ENCODE measurements at places on chromosomes 1 and 21.
A peak's percentile ranks its signal among the peaks of the same experiment; 100 is the strongest.

DNA sequence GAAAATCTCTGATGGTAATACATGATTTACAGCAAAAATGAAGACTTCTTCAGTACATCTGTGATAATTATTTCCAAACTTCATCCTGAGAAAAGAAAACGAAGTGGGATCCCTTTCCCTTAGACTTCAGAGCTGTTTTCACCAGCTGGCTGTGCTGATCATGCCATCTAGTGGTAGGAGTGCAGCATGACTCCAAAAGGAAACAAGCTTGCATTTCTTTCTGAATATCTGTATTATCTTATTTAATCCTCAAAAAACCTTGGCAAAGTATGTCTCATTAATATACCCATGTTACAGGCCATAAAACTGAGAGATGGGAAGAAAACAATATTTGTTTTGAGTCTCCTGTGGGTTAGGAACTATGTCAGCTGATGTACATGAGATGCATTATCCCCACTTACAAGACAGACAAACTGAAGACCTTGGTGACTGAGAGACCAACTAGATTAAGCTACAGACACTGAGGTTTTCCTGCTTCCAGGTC, 9.8 kb upstream of the GJA8 start:
- DNase-seq: peak; percentile 25

- DNase-seq: no peak
These were observed 27.0 kb upstream of the SERBP1 start for GRCh38 chr1:67457247-67457646.

DNA sequence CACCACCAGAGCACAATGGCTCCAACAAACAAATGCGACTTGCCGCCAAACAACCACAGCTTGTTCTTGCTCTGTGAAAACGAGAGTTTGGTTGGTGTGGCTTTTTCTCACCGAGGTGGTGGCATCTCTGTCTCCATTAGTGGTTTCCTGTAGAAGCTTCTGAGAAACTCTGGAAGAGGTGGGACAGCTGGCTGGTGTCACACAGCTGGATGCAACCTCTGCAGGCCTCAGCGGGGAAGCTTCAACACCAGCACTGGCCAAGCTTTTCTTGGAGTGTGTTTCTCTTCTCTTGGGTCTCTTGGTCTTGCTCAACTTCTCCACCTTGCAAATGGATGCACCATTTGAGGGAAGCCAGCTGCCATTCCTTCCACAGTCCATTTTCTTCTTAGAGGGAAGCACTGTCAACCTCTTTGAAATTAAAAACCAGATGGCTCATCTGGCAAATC, 124.8 kb downstream of the KCNN3 start:
- DNase-seq: no peak

DNA sequence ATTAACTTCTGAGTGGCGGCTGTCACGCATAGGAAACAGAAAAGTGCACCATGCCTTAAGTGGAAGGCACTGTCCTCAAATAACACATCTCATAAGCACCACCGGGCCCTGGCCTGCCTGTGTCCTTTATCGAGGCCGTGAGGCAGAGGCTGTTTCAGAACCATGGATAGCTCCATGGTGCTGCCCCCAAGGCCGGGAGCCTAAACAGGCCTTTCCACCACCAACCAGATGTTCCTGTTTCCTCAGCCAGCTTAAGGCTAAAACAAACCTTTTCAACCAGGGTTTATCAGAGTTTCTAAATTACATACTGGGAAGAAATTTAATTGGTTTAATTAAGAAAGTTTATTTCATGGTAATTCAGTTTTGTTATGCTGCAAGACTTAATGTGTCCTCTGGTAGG, 114.4 kb downstream of the DMRTA2 start:
- DNase-seq: no peak

DNA sequence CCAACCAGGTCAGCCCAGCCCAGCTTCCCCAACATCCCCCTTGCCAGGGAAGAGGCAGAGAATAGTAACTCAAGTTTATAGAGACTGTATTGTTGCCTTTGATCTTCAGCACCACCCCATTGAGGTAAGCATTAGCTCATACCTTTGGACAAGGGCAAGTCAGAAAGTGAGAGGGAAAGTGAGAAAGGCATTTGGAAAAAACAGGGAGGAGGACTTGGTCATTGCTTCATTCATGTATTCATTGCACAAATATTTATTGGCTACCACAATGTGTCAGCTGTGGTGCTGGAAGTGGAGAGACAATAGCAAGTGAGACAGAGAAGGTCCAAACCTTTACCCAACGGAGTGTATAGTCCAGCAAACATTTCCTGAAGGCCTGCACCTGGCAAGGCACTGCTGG, 561.2 kb downstream of the KIF26B start:
- peak; percentile 60 for DNase-seq

GRCh38 chr1:42736152-42736551, 3.9 kb downstream of the CLDN19 start:
- no peak for DNase-seq

- no peak for DNase-seq
These were observed 48.3 kb downstream of the LRRC8C start for GRCh38 chr1:89681045-89681729.

GRCh38 chr21:25911730-25912401, 177.1 kb downstream of the GABPA start:
- no peak for DNase-seq

DNA sequence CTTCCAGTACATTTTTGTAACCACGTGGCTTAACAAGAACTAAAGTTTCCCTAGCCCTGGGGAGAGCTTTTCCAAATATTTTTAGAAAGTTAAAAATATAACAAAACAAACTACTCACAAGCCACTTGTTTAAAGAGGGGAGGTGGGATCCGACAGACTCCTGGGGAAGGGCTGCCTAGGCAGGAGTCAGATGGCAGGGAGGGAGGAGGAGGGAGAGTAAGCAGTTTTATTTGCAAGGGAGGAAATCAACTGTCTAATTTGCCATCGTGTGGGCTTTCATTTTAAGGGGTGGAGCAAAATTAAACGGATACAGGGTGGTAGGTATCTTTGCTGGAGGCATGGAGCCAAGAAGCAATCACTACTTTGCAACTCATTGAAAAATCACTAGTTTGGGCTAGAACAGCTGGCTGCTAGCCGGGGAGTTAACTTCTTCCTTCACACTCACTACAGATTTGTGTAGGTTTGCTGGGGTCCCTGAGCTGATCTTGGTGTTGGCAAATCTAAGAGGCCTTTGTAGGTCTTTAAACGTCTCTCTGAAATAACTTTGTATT, 8.8 kb downstream of the BARHL2 start:
- no peak for DNase-seq

DNA sequence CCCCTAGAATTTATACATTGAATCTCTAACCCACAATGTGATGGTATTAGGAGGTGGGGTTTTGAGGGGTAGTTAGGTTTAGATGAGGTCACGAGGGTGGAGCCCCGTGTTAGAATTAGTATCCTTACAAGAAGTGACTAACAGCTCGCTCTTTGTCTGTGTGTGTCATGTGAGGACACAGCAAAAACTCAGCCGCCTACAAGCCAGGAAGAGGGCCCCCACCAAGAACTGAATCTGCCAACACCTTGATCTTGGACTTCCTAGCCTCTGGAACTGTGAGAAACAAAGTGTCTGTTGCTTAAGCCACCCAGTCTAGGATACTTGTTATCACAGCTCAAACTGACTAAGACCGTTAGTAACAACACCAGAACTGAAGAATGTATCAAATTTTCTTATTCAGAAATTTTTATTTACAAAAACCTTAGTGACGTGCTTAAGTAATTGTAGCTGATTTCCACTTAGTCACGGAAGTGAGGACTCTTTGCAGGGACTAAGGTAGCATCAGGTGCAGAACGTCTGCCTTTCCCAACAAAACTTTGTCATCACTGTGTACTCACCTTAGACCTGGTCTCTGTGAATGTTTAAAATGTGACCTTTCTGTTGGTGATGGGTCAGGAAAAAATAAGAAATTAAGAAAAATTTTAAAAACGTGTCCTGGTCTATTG, 24.5 kb upstream of the LRRC8C start:
- DNase-seq: no peak

DNA sequence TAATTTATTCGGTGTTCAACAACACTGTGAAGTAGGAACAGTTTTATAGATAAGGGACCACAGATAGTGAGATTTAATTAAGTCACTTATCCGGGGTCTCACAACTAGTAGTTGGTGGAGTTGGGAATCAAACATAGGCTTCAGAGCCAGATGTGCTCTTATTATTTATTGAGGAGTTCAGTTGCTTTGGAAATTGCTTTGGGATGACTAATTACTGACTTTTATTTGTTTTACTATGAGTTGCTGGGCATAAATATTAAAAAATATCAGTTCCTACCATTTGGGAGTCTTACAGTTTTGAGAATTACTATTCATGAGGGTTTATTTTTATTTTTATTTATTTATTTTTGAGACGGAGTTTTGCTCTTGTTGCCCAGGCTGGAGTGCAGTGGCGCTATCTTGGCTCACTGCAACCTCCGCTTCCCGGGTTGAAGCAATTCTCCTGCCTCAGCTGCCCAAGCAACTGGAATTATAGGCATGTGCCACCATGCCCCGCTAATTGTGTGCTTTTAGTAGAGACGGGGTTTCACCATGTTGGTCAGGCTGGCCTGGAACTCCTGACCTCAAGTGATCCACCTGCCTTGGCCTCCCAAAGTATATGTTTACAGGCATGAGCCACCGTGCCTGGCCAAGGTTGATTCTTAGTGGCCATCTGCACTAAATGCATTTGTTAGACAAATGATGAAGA, 27.7 kb downstream of the THRAP3 start:
- no peak for DNase-seq

DNA sequence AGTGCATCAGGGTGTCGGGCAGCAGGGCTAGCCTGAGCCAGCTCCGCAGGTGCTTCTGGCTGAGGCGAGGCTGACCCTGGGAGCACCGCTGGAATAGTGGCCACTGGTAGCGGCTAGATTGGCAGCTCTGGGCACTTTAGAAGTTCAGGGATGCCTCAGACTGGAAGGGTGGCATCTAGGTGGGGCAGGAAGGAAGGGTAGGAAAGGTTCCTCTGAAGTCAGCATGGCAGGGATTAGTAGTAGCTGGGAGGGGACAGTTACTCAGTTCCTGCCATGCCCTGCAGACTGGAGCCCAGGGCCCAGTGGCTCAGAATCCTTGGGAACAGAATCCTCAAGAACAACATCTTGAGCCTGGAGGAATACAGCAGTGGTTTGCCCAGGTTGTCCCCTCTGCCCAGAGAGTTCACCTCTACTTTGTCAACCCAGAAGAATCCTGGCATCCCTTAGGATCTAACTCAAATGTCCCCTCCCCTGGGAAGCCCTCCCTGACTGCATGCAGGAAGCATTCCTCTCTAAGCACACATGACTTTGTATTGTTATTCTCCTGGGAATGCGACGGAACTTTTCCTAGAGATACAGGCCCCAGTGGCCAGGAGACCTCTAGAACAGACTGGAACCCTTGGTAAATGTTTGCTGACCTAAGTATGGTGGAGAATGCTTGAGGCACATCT, 39.5 kb upstream of the BCAR3 start:
- no peak for DNase-seq

GRCh38 chr1:17277511-17278159, 28.7 kb downstream of the PADI3 start:
- no peak for DNase-seq

DNA sequence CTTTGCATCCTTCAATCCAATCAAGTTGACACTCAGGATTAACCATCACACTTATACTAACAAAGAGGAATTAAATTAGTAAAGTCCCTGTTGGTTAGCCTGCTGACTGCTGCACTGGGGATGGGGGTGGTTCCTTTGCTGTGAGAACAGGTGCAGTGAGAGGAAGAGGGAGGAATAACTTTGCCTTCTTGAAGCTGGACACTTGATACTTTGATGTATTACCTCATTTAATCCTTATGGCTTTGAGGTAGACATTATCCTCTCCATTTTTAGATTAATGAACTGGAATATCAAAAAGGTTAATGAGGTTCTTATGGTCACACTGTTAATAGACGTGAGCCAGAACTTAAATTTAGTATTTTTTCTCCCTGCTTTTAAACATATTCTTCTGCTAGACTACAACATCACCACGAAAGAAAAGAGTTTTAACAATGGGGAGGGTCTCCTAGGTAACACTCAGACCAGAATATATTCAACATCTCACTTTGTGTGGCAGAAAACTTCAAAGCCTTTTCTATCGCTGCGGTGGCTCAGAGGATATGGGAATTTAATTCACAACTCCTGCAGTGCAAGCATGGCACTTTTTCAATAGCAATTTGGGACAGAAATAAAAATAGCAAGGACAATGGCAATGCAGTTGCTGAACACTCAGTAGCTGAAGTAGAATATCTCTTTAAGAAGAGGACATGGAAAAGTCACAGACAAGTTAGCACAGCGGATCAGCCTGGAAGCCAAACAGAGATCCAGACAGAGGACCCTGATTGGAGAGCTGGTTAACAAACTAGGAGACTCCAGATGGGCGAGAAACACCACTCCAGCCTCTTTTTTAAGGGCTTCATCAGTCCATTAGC, 68.8 kb upstream of the DNAH14 start:
- DNase-seq: no peak

GRCh38 chr1:47621483-47621882, 183.6 kb downstream of the FOXD2 start:
- DNase-seq: no peak

DNA sequence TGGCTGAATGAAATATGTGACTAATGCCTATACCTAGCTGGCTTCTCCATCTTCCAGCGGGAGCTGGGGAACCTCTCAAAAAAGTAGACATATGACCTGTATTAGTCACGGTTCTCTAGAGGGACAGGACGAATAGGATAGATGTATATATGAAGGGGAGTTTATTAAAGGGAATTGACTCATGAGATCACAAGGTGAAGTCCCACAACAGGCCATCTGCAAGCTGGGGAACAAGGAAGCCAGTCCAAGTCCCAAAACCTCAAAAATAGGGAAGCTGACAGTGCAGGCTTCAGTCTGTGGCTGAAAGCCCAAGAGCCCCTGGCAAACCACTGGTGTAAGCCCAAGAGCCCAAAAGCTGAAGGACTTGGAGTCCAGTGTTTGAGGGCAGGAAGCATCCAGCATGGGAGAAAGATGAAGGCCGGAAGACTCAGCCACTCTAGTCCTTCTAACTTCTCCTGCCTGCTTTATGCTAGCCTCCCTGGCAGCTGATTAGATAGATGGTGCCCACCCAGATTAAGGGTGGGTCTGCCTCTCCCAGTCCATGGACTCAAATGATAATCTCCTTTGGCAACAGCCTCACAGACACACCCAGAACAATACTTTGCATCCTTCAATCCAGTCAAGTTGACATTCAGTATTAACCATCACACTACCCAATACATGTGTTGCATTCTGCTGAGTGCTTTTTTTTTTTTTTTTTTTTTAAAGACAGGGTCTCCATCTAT, 19.6 kb downstream of the OLIG1 start:
- DNase-seq: no peak

DNA sequence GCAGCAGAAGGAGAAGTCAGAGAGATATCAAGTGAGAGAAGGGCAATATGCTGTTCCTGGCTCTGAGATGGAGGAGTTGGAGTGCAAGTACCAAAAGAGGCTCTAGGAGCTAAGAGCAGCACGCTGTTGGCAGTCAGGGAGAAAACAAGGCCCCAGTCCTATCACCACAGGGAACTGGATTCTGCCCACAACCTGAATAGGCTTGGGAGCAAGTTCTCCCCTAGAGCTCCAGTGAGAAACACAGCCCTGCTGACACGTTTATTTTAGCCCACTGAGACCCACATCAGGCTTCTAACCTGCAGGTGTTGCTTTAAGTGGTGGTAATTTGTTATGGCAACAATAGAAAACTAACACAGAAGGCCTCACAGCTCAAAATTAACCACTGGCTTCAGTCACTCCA, 31.8 kb upstream of the ZNF644 start:
- no peak for DNase-seq

Measured in fibroblast of skin of left biceps (primary cell).